ENCODE measurements at places on chromosomes 1 and 21.

- DNase-seq: no peak
These were observed 59.6 kb downstream of the VPS26C start for GRCh38 chr21:37207441-37208009.

- no peak for DNase-seq
These were observed 6.2 kb downstream of the KCNK1 start for GRCh38 chr1:233620065-233620464.

DNA sequence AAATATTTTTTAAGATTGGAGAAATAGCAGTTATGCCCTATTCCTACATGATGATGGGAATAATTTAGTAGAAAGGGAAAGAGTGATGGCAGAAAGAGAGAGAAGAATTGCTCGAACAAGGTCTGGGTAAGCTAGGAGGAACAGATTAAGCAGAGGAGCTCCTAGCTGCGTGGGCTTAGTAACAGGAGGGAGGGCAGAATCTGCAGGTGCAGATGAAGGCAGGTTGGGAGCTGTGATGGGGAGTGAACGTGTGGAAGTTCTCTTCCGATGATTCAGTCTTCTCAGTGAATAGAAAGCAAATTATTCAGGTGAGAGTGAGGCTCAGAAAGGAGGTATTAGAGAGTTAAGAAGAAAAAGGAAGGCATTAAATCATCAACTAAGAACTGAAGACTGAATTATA is 8.3 kb upstream of the CR1 start:
- DNase-seq: no peak

DNA sequence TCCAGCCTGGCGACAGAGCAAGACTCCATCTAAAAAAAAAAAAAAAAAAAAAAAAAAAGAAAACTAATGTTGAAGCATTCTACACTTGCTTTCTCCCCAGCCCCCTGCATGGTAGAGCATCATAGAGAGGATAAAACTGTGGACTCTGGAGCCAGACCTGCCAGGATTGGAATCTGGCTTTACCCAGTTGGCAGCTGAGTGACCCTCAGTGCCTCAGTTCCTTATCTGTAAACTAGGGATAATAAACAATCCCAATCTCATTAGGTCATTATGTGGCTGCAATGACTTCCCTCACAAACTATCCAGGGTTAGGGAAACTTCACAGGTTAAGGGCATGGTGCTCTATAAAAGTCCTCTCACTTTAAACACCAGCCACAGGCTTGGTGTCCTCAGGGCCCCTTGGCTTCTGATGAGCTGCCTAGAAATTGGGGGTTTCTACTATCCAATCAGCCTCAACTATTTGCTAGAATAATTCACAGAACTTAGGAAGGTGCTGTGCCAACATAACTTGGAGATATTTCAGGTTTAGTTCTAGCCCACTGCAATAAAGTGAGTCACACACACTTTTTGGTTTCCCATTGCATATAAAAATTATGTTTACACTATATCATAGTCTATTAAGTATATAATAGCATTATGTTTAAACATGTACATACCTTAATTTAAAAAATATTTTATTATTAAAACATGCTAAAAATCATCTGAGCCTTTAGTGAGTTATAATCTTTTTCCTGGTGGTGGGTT is 180.5 kb upstream of the B3GALT2 start:
- no peak for DNase-seq

GRCh38 chr1:28099050-28099769 is 10.8 kb upstream of the EYA3 start:
- no peak for DNase-seq

- DNase-seq: no peak
These were observed 713.5 kb downstream of the AMY1C start for GRCh38 chr1:104463126-104463697.

DNA sequence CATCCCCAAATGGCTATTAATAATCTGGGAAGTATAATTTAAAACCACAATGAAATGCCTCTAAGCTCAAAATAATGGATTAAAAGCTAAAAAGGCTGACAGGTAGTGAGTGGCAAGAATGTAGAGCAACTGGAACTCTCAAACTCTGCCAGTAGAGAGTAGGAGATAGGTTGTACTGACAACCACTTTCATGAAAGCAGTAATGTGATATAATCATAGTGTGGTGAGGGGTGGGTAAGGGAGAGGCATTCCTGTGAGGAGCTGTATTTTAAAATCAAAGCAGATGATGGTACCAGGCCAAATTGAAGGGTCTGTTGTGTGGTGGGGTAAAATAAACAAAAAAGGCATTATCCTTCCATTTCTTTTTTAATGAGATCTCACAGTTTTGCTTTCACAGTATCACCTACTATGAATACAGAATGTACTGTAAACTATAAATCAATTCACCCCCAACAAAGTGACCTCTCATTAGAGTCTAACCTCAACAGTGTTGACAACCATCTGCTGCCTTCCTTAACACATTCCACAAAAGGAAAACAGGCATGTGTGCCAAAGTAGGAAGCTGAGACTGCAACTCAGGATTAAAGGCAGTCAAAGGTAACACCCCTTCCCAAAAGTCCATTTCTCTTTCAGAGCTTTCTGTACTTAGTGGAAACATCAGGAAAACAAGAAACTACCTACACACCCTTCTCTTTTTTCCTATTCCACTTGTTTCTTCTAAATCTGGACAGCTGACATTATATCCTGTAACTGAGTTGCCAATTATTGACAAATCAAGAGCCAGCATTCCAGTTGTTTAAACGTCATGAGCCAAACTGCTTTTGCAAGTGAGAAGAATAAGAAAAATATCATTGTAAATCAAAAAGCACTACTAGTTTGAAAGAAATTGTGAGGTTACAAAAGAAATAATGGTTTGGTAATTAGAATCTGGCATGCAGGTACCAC is 130.8 kb downstream of the FAF1 start:
- no peak for DNase-seq

GRCh38 chr1:236251587-236251986 is 30.2 kb downstream of the ERO1B start:
- DNase-seq: no peak

DNA sequence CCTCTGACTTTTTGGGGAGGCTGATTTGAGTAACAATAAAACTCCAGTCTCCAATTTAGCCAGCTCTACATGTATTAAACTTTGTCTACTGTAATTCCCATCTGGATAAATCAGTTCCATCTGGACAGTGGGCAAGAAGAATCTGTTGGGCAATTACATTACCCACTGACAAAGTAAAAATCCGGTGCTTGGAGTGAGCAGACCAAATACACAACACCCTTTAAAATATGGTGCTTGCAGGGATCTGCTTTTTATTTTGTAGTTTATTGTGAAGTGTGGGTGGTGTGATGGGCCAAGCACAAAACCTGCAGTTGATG is 8.9 kb upstream of the CD55 start:
- no peak for DNase-seq

DNA sequence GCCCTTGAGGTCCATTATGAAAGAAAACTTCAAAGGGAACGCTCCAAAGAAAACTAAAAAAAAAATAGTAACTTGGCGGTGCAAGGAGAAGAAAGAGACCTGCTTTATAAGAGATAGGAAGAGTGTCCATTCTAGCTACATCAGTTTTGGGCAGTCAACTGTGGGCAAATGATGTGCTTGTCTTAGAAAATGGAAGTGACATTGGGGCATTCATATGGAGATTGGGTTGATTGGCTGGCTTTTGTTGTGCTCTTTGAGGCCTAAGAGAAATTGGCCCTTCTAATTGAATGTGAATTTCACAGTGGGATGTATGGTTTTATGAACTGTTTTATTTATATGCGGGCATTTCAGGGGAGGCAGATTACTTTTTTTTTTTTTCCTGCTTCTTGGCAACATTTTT is 13.2 kb downstream of the PPP1R12B start:
- DNase-seq: no peak
